ENCODE measurements at places on chromosomes 1 and 21.

- no peak for DNase-seq
These were observed 1.8 kb downstream of the TMED5 start for GRCh38 chr1:93178418-93178817.

DNA sequence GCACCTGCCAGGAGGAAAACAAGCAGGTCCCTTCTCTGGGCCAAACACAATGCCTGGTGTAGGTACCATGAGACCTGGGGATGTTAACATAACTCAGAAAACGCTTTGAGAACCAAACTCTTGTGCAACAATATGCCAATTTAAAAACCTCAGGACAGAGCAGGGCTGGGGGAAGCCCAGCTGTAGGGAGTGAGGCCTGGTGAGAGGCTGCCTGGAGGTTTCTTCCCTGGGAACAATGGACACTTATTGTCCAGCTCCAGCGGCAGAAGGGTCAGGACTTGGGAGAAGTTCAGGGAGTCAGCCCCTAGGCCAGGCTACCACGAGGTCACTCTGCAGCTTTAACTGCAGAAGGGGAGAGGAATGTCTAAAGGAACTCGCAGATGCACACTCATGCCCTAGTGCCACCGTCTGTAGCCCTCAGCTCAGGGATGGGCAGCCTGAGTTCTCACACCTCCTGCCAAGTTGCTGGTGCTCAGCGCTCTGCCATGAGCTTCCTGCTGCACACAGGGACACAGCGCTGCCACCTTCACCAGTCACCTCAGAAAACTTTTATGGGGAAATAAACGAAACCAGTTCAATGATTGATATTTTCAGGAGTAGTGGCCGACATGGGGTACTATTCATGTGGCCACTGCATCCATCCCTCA, 8.5 kb downstream of the GPR157 start:
- no peak for DNase-seq

- no peak for DNase-seq
These were observed 155.4 kb upstream of the C1orf174 start for GRCh38 chr1:4055294-4055967.

- no peak for DNase-seq
These were observed 824 bp upstream of the IFI44L start for GRCh38 chr1:78619446-78619802.

DNA sequence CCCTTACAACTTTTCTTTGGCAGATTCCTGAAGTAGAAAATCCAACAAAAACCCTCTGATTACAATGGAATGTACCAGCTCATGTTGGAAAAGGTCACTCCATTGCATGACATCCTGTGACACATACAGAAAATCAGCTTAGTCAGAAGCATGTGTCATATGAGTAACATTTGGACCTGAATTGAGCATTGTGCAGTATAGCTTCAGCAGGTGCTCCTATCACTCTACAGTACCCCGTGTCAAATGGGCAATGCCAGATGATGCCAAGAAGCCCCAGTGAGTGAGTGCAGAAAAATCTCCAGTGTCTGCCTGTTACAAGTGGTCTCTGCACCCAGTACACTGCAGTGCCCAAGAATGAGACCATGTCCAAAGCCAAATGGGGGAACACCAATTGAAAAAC, 129.7 kb upstream of the RUNX1 start:
- no peak for DNase-seq

GRCh38 chr1:33036051-33036525, 595 bp downstream of the AK2 start:
- DNase-seq = no peak

DNA sequence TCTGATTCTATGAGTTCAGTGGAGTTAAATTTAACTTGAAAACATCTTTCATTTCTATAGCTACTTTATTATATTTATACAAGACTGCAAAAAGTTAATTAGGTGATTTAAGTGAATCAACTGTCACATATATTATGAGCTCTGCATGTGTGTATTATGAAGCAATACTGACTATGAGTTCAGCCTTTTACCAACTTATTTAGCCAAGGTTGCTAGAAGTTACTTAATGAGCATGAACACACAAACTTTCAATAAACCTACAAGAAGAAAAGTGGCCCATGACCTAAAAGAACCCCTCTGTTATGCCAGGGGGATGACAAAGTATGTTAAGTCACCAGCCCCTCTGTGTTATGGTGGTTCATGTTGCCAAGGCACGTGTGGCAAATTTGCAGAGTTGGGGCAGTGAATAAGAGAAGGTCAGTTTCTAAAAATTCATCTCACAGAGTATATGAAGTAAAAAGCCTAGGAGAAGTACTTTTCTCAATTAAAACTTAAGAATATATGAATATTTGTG, 86.7 kb upstream of the LYPLAL1 start:
- no peak for DNase-seq

- no peak for DNase-seq
These were observed 24.4 kb upstream of the PDXK start for GRCh38 chr21:43694437-43695079.

DNA sequence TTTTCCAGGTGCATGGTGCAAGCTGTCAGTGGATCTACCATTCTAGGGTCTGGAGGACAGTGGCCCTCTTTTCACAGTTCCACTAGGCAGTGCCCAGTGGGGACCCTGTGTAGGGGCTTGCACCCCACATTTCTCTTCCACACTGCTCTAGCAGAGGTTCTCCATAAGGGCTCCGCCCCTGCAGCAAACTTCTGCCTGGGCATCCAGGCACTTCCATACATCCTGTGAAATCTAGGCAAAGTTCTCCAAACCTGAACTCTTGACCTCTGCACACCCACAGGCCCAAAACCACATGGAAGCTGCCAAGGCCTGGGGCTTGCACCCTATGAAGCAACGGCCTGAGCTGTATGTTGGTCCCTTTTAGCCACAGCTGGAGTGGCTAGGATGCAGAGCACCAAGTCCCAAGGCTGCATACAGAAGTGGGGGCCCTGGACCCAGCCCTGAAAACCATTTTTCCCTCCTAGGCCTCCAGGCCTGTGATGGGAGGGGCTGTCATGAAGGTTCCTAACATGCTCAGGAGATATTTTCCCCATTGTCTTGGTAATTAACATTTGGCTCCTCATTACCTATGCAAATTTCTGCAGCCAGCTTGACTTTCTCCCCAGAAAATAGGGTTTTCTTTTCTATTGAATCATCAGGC, 46.1 kb downstream of the SERBP1 start:
- DNase-seq = no peak

- DNase-seq = no peak
These were observed 52.0 kb downstream of the RUNX3 start for GRCh38 chr1:24878045-24878444.

- DNase-seq = no peak
These were observed 2.3 kb upstream of the ACTA1 start for GRCh38 chr1:229436201-229436600.

DNA sequence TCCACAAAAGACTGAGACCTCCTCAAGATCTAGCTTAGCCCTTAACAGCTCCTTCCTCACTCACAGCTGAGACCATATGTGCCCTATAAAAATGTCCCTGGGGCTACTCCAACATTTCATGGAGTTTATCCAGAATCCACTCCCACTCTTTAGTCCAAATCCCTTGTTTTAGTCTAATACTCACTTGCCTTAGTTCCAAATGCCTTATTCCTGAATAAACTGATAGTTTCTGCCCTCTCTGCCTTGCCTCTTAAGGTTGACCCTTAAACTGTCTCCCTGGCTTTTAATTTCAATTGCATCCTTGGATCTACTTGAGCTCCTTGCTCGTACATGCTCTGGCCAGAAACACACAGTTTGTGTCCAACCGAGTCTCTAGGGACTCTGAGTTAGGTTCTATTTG, 47.3 kb upstream of the LYPLAL1 start:
- no peak for DNase-seq

DNA sequence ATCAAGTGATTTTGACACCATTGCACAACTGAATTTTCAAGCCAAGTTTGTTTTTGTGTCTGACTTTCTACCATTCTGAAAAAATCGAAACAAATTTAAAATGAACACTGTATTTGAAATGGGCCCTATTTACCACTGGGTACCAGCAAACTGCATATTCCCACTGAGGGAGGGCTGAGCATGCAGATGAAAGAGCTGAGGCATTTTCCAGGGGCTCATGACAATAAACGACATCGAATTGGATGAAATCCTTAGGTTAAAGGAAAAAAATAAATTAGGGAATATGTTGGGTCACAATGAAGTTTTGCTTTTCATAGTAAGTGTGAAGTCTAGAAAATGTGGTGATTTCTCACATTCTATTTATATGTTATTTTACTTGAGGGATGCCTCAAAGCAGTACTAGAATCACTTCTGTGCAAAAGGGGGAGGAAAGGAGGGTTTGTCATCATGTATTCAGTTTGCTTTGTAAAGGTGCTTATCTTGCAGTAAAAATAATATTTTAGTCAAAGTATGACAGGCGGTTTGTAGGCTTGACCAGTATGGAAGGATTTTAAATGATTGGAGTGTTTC, 11.2 kb downstream of the ZBTB18 start:
- DNase-seq = no peak
